Aorta (tissue), 5 donors: ENCODE measurements at places on chromosomes 5 and 9.
A peak's percentile ranks its signal among the peaks of the same experiment; 100 is the strongest.

DNA sequence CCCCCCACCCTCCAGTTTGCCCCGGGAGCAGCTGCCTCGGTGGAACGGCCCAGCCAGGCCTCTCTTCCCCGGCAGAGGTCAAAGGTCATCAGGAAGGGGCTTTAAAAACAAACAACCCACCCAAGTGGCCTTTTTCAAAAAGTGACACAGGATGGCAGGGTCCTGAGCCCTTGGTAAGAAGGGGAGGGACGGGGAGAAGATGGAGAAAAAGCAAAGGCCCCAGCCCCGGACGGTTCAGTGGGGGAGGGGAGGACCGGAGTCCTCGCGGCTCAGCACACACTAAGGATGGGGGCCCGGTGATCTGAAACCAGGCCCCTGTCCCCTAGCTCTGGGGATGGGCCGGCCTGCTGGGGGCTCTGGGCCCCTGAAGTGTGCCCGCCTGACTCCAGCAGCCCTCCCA, 1.1 kb downstream of the PRRX2 start:
- peak overlapping the region; percentile 95 for H3K4me3 ChIP-seq
- no peaks in the 10 kb centered on the region for H3K27me3 ChIP-seq
- DNase-seq = no peak

DNA sequence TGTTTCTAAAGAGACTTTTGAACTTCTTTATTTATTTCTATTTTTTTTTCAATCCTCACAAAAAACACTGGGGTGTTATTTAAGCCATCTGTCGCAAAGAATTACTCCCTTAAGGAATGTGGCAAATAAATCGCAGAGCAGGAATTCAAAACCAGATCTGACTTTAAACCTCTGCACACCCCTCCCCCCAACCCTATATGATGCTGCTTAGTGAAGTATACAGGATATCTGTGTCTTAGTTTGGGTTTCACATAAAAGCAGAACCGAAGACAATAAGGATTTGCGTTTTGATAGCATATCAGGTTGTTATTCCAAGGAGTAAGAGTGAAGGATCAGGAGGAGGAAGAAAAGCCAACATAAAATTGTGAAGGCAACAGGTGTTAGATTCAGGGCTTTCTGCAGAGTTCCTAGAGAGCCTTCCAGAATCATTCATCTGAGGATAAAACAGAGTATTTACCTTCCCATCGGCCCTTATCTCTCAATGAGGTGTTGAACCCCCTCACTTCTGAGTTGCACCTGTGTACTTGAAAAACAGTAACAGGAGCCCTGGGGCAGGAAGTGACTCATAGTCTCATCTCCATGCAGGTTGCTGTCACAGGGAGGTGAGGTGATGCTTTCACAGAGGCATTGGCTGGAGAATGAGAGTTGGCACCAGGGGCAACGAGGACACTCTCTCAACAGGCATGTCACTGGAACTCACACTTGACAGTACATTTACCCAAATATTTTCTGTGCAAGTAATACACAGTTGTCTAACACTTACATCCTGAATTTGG, 33.5 kb upstream of the DMRT3 start:
- no peak overlapping the region for H3K4me3 ChIP-seq
- H3K36me3 ChIP-seq = no peaks in the 10 kb centered on the region
- H3K4me1 ChIP-seq = no peaks in the 10 kb centered on the region

DNA sequence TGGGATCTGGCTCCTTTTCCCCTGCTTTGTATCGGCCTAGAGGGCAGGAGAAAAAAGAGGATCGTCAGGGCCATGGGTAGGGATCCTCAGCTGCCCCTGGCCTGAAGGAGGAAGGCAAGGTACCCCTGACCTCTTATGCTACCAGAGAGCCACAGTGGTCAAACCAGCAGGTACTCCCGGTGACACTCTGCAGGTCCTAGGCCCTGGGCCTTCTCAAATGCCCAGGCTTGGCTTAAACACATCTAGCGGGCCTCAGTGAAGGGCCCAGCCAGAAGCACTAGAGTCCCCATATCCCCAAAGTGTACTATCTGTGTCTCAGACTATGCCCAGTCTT, 3.5 kb downstream of the IRF1 start:
- DNase-seq = no peak
- H3K27me3 ChIP-seq = no peaks in the 10 kb centered on the region
- peaks cover 10% of the 10 kb centered on the region for H3K36me3 ChIP-seq
- no peaks in the 10 kb centered on the region for H3K4me1 ChIP-seq
- H3K4me3 ChIP-seq = no peak overlapping the region
- H3K27ac ChIP-seq = no peak overlapping the region

- no peaks in the 10 kb centered on the region for H3K4me1 ChIP-seq
- H3K27ac ChIP-seq = no peak overlapping the region
- H3K4me3 ChIP-seq = no peak overlapping the region
- DNase-seq = no peak
- H3K36me3 ChIP-seq = no peaks in the 10 kb centered on the region
Measured at GRCh38 chr9:39588500-39589137, 233.2 kb downstream of the SPATA31A1 start.

DNA sequence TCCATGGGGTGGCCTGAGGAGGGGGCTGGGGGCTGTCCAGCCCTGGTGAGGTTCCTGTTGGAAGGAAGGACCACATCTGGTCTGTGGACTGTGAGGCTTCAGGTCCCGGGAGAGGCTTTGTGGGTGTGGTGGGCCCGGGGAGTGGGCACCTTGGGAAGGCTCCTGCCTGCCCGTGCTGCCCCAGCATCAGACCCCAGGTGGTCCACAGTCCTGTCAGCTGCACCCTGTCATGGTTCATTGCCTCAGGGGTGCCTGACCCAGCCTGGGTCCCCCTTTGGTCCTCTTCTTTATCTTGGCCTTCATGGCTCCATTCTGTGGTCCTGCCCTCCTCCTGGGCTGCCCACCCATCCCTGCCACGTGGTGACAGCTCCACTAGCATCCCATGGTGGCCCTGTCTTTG, 36.7 kb downstream of the WNK2 start:
- DNase-seq = no peak
- H3K36me3 ChIP-seq = no peaks in the 10 kb centered on the region
- H3K4me3 ChIP-seq = no peak overlapping the region
- no peak overlapping the region for H3K27ac ChIP-seq
- no peaks in the 10 kb centered on the region for H3K27me3 ChIP-seq
- no peaks in the 10 kb centered on the region for H3K4me1 ChIP-seq

DNA sequence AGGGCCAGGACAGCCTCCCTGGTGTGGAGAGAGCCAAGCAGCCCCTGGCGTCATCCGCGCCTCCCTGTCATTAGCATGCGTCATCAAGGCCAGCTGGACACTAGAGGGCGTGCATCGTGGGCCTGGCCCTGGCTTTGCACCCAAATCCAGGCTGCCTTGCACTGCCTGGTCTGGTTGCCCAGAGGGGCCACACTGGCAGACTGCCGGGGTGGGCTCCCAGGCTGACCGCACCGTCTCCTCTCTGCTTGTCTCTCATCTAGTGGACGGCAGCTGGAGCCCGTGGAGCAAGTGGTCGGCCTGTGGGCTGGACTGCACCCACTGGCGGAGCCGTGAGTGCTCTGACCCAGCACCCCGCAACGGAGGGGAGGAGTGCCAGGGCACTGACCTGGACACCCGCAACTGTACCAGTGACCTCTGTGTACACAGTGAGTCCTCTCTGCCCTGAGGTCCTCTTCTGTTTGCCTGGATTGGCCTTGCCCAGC, 29.0 kb downstream of the HK3 start:
- no peak overlapping the region for H3K4me3 ChIP-seq
- no peak for DNase-seq
- H3K36me3 ChIP-seq = no peaks in the 10 kb centered on the region
- H3K27me3 ChIP-seq = no peaks in the 10 kb centered on the region
- no peak overlapping the region for H3K27ac ChIP-seq

GRCh38 chr5:148427370-148428042, 43.7 kb downstream of the FBXO38 start:
- no peak overlapping the region for H3K27ac ChIP-seq
- no peak overlapping the region for H3K4me3 ChIP-seq
- no peaks in the 10 kb centered on the region for H3K4me1 ChIP-seq
- H3K27me3 ChIP-seq = no peaks in the 10 kb centered on the region
- H3K36me3 ChIP-seq = peaks cover 19% of the 10 kb centered on the region
- no peak for DNase-seq

GRCh38 chr9:81513059-81513458, 176.3 kb downstream of the TLE1 start:
- H3K4me1 ChIP-seq = no peaks in the 10 kb centered on the region
- H3K27me3 ChIP-seq = no peaks in the 10 kb centered on the region
- no peak overlapping the region for H3K27ac ChIP-seq
- no peak overlapping the region for H3K4me3 ChIP-seq
- no peaks in the 10 kb centered on the region for H3K36me3 ChIP-seq

DNA sequence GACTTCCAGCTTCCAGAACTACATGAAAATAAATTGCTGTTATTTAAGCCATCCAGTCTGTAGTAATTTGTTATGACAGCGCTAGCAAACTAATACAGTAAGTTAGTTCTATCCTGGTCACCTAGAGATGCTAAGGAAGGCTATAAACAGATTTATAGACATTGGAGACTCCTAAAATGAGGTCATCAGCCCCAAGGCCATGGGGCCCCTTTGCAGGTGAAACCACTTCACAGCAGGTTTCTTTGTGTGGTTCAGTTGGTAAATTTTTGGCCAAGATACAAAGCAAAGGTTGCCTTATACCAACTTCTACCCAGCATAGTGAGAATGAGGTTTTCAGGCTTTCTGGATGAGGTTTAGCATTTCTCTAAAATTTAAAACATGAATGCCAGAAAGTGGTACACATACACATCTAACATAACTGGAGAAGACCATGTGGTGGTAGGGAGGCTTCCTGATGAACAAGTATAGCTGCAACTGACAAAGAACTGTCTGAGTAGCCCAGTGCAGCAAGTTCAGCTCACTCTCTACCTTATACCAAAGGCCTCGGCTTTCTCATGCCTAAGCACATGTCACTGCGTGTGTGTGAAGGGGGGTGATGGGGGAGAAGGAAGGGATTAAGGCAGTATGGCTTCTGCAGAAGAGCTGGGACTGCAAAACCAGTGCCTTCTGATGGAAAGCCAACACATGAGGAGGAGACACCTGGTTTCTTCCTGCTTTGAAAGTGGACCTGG, 264.6 kb upstream of the TAS2R1 start:
- H3K27ac ChIP-seq = no peak overlapping the region
- H3K36me3 ChIP-seq = no peaks in the 10 kb centered on the region
- H3K4me1 ChIP-seq = no peaks in the 10 kb centered on the region
- H3K27me3 ChIP-seq = no peaks in the 10 kb centered on the region
- DNase-seq = no peak

GRCh38 chr5:143887903-143888665, 76.1 kb downstream of the HMHB1 start:
- H3K4me3 ChIP-seq = no peak overlapping the region
- no peaks in the 10 kb centered on the region for H3K27me3 ChIP-seq
- H3K4me1 ChIP-seq = no peaks in the 10 kb centered on the region

- no peaks in the 10 kb centered on the region for H3K36me3 ChIP-seq
- H3K4me1 ChIP-seq = no peaks in the 10 kb centered on the region
- DNase-seq = no peak
- no peak overlapping the region for H3K4me3 ChIP-seq
Measured at GRCh38 chr9:132726576-132727130, 56.4 kb downstream of the GTF3C4 start.

- no peak for DNase-seq
- H3K4me1 ChIP-seq = peaks cover 15% of the 10 kb centered on the region
- no peaks in the 10 kb centered on the region for H3K27me3 ChIP-seq
- peak overlapping the region; percentile 91 for H3K27ac ChIP-seq
- no peak overlapping the region for H3K4me3 ChIP-seq
Measured at GRCh38 chr5:133947431-133947841, 21.0 kb downstream of the C5orf15 start.

GRCh38 chr5:37511646-37512045, 132.5 kb downstream of the WDR70 start:
- H3K36me3 ChIP-seq = peaks cover 2% of the 10 kb centered on the region
- H3K27me3 ChIP-seq = no peaks in the 10 kb centered on the region
- no peaks in the 10 kb centered on the region for H3K4me1 ChIP-seq
- H3K4me3 ChIP-seq = no peak overlapping the region
- DNase-seq = no peak

GRCh38 chr5:109126481-109126880, 283.3 kb downstream of the PJA2 start:
- H3K36me3 ChIP-seq = no peaks in the 10 kb centered on the region
- H3K27ac ChIP-seq = no peak overlapping the region
- no peaks in the 10 kb centered on the region for H3K4me1 ChIP-seq
- no peak overlapping the region for H3K4me3 ChIP-seq
- H3K27me3 ChIP-seq = no peaks in the 10 kb centered on the region

GRCh38 chr9:88383176-88383575, 5.1 kb upstream of the SPIN1 start:
- H3K36me3 ChIP-seq = no peaks in the 10 kb centered on the region
- no peak for DNase-seq
- H3K4me3 ChIP-seq = no peak overlapping the region
- no peaks in the 10 kb centered on the region for H3K27me3 ChIP-seq
- no peak overlapping the region for H3K27ac ChIP-seq

GRCh38 chr5:69265931-69266330, 31.2 kb downstream of the CDK7 start:
- no peak overlapping the region for H3K27ac ChIP-seq
- H3K4me3 ChIP-seq = no peak overlapping the region
- no peaks in the 10 kb centered on the region for H3K4me1 ChIP-seq
- peaks cover 4% of the 10 kb centered on the region for H3K36me3 ChIP-seq

GRCh38 chr5:102628441-102629175, 126.5 kb upstream of the PAM start:
- no peak for DNase-seq
- H3K36me3 ChIP-seq = no peaks in the 10 kb centered on the region
- H3K4me3 ChIP-seq = no peak overlapping the region
- H3K27me3 ChIP-seq = no peaks in the 10 kb centered on the region
- H3K27ac ChIP-seq = peak overlapping the region; percentile 57

DNA sequence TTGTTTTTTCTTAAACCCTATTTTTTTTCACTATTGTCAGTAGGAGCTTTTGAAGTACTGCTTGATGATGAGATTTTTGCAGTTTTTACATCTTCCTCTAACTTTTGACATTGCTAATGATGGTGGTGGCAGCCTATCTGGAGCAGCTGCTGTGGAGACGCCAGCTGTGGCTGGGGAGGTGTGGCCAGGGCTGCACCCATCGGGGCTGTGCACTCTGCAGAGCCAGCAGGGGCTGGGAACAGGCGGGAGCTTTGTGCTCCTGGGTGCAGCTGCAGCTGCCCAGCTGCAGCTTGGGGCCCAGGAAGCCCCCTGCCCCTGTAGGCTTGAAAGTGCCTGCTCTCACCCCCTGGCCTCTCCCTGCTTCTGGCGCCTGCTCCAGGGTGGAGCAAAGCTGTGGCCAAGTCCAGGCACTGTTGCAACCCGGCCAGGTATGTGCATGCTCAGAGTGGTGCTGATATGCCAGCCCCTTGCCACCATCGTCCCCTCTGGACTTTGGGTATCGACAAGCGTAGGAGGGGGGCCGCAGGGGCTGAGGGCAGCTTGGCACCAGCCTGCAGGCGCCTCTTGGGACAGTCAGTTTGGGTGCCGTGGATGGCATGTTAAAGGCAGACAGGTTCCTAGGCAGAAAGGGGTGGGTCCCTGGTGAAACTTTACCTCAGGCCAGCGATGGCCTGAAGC, 39.2 kb downstream of the FER start:
- no peak overlapping the region for H3K27ac ChIP-seq
- no peak overlapping the region for H3K4me3 ChIP-seq
- peaks cover 2% of the 10 kb centered on the region for H3K4me1 ChIP-seq

- H3K4me1 ChIP-seq = peaks cover 3% of the 10 kb centered on the region
- H3K4me3 ChIP-seq = no peak overlapping the region
- DNase-seq = no peak
- no peaks in the 10 kb centered on the region for H3K27me3 ChIP-seq
Measured at GRCh38 chr5:179766726-179767455, 26.9 kb upstream of the LTC4S start.
